Common myeloid progenitor, CD34-positive (primary cell): ENCODE measurements at places on chromosomes 16 and 17.

GRCh38 chr17:59093702-59094231 is 12.9 kb downstream of the TRIM37 start:
- no peak for DNase-seq

- no peak for DNase-seq
Observed at GRCh38 chr16:11310634-11310977, 29.5 kb upstream of the PRM1 start.

GRCh38 chr17:73921306-73921705 is 277.1 kb upstream of the SDK2 start:
- no peak for DNase-seq

GRCh38 chr16:24737391-24737871 is 8.0 kb downstream of the TNRC6A start:
- DNase-seq: peak; percentile 47

DNA sequence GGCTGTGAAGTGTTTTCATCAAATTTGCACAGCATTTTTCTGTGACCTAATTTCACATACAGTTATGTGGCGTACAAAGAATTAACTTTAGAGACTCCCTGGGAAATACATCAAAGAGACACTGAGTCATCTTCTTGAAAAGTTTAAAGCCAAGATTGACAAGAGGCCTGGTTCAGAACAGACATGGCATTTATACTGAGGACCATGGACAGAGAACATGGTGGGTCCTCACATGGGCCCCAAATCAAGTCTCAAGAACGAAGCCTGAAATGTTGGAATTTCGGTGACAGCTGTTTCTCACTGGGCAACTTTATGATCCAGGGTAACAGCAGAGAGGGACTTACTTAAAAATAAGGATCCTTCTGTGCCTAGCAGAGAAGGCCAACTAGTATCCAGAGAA is 311.5 kb upstream of the KCNJ16 start:
- no peak for DNase-seq

DNA sequence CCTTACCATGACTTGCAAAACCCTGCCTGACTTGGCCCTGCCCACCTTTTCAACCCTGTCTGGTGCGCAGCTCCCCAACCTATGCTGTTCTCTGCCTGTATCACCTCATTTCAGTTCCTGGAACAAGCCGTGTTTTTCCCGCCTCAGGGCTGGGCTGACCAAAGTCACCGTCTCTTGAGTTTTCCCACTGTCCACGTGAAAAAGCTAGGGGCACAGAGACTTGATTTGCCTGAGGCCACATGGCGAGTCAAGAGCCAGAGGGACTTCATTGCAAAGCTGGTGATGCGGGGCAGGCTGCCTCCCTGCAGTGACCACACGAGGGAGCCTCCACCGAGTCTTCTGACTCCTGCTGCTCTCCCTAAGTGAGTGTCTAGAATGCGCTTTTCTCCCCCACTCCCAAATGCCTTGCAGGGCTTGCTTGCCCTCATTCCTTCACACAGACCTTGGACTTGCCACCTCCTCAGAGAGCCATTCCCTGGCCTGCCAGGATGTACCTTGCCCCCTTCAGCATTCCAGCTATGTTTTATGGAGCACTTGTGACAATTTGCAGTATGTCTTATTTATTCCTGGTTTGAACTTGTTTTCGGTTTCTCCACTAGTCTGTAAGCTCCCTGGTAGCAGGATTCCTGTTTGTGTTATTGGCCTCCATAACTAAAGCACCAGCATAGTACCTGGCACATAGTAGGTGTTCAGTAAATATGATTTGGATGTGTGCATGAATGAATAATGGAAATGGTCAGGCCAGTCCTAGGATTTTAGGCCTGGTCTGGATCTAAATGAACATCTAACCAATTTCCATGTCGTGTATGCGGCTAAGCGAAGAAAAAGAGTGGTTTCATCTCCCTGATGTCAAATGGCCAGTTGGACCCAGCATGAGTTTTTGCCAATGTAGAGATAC is 252.3 kb downstream of the SNX29 start:
- peak; percentile 93 for DNase-seq

DNA sequence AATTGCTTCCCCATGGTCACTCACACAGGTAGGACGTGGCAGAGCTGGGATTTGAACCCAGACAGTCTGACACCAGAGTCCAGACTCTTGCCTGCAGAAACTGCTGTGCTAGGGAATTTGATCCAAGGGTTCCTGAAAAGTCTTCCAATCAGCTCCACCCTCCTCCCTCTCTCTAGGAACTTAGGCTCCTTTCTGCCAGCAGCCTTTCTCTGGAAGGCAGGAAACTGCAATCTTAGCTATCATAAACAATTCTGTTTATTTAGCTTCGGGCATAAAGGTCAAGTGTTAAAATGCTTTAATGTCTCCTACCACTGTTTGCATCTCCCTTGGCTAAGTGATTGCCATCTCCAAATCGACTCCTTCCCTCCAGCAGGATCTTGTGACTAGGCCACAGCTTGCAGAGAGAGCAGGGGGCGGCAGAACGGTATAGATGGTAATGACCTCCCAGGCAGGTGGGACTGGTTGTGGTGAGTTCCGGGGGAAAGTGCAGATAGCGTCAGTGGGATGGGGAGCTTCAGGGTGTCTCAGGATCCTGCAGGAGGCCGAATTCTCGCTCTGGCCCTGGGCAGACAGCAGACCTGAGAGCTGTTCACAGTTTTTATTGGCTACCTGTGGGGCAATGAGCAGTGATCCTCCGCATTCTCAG is 882.4 kb upstream of the EEF2KMT start:
- no peak for DNase-seq

- peak; percentile 53 for DNase-seq
Observed at GRCh38 chr17:16491703-16492612, at the start of gene LRRC75A. Gene LRRC75A (minus strand): TSS chr17:16492193. CDS start chr17:16491990, 203 bp downstream.
